Activated CD4-positive, alpha-beta T cell treated with anti-CD3 and anti-CD28 coated beads, Interleukin-2, amount 10 ng/mL, durations not matched to agents 7 days and 5 days (primary cell): ENCODE measurements at places on chromosomes 13 and 19.

GRCh38 chr13:109869312-109870237, 83.2 kb upstream of the IRS2 start:
- DNase-seq = peak; percentile 17

- no peak for DNase-seq
These were observed at the start of gene VSTM1 for GRCh38 chr19:54063350-54064116. Gene VSTM1 (minus strand): TSS chr19:54063897. CDS start chr19:54063777, 120 bp downstream.

- no peak for DNase-seq
These were observed 19.6 kb upstream of the RAP2A start for GRCh38 chr13:97414392-97414791.

DNA sequence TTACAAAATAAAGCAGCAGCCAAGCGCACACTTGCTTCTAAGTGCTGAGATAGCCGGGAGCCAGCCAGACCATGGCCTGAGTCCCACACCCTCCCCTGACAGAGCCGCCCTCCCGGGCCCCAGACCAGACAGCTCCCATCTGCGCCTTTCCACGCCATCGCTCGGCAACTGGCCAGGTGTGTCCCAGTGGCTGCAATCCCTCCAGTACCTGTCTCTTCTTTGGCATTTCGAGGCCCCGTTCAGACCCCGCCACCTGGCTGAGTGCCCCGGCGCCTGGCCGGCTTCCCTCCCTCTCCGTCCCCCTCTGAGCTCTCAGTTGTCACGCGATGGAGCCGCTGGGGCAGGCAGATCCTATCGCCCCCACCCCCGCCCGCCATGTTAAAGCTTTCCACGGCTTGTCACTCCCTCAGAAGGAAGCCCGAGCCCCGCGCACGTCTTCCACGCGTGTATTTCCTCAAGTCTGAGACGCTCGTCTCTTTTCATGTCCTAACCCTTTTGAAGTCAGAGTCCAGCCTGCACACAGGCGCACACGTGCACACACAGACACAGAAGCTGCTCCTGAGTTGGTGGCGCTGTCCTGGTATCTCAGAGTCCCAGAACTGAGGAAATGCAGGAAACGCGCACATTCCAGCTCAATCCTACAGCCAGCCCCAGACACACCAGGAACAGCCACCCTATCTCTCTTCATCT, 7.9 kb downstream of the MLLT1 start:
- DNase-seq = no peak

- DNase-seq = no peak
These were observed 18.7 kb downstream of the CEBPA start for GRCh38 chr19:33283589-33283988.

DNA sequence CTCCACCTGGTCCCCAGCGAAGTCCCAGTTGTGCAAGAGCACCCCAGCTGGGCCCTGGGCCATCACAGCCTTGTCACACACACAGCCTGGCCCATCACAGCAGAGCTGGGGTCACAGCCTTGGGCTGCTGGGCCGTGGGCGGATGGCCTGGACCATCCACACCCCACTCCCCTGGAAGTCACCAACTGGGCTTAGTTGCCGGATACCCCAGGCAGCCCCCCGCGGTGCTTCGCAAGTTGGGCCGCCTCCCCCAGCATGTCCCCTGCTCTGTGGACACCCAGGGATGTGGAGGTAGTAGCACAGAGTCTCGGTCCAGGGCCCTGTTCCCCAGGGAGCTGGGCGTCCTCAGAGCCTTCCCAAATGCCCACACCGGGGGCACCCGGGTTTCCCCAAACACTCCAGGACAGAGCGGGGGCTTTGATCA, 4.5 kb upstream of the ZNF554 start:
- DNase-seq = no peak

- DNase-seq = no peak
These were observed 5.6 kb upstream of the GPR42 start for GRCh38 chr19:35365303-35365702.

GRCh38 chr13:49629947-49630346, 1.6 kb downstream of the ARL11 start:
- no peak for DNase-seq

- DNase-seq = no peak
These were observed 6.4 kb downstream of the LYL1 start for GRCh38 chr19:13095934-13096927.

DNA sequence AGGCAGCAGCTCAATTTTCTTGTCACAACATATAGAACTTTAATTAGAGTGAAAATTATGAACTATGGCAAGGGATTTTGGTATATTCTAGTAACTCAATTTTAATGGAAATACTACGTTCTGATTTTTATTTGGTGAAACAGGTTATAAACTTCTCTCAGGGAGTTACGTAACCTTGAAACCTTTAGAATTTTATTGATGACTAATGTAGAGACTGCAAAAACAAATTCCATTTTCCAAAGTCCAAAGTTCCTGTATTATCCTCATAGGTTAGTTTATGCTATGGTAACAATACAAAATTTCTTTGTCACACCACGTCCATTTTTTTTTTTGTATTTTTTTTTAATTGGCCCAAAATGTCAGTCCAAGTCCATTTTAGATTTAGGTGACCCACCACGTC, 185.7 kb downstream of the KLF5 start:
- no peak for DNase-seq

DNA sequence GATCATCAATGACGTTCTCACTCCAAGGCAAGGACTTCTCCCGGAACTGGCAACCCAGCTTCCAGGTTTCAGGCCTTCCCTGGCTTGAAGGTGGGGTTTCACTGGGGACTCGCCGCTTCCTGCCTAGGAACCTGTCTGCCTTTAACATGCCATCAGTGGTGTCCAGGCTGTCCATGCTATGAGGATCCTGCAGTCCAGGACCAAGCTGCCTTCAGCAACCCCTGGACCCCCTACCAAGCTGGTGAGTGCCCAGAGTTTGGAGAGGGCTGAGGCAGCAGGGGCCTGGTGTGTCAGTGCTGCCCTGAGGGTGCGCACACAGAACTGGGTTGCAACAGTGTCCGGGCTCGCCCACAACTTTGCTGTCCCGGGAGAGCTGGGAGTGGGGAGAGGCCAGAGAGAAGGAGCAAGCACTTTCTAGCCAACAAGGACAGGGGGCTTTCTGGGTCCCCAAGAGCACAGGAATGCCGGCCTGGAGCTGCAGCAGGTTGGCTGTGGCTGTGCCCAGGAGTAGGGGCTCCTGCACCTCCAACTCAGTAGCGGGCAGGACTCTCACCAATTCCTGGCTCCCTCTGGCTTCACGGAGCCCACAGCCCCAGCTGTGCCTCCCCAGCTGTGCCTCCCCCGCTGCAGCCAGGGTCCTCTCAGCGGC, 1563.2 kb upstream of the MIR17HG start:
- no peak for DNase-seq

DNA sequence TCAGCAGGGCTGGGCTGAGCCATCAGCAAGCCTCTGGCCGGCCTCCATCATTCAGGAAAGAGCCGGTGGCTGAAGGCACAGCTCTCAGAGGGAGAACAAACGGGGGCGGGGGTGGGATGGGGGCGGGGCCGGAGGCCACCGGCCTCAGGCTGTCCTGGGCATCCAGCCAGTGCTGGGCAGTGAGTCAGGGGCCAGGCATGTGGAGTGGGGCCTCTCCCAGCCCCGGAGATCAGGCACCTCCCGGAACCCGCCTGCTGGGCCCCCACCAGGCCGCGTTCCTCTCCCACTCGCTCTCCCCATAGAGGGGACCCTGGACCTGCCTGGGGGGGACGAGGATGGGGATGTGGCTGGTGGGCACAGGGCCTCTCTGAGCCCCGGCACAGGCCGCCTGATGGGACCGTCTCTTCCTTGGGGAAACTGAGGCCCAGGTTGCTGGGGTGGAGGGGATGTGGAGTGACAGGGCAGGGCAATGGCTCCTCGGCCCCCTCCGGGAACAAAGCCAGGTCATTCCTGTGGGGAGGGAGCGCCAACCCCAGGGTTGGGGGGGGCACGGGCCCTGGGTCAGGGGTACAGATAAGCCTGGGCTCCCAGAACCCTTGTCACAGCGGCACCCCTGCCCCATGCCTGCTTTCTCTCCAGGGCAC, 12.9 kb downstream of the SPC24 start:
- no peak for DNase-seq

DNA sequence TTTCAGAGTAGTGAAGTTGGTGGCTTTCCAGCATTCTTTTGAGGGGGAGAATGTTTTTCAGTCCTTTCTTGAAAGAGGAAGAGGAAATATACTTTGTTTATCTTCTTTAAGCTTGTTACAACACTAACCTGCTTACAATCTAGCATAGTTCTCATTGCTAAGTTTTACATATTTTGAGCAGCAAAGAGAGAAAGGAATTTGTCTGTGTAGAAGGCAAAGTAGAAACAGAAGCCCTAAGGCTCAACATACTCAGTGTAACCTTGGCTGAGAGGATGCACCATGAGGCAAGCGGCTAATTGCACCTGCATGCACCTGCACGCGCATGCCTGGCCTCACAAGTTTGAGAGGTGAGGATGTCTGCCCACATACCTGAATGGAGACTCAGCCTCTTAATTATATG, 2.2 kb downstream of the FRY start:
- no peak for DNase-seq

DNA sequence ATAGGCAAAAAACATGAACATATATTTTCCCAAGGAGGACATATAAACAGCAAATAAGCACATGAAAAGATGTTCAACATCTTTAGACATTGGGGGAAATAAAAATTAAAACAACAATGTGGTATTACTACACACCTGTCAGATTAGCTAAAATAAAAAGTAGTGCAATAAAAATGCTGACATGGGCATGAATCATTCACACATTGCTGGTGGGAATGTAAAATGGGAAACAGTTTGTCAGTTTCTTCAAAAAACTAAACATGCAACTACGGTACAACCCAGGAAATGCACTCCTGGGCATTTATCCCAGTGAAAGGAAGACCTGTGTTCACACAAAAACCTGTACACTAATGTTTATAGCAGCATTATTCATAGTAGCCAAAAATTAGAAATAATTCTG, 5.3 kb upstream of the SUCLA2 start:
- no peak for DNase-seq

GRCh38 chr19:28563964-28564921, 648.7 kb downstream of the UQCRFS1 start:
- DNase-seq = no peak

- DNase-seq = no peak
These were observed 262 bp downstream of the COX7A1 start for GRCh38 chr19:36152019-36152351.

DNA sequence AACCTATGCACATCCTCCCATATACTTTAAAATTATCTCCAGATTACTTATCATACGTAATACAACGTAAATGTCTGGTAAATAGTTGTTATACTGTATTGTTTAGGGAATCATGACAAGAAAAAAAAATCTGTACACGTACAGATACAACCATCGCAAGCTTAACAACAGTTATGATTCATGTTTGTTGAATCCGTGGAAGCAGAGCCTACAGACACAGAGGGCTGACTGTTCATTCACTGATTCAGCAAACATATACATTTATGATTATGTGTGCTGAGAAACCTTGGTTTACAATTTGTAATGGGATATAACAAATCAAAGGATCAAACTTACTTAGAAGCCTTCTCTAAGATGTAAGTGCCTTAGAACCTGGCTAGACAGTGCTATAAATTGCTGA, 1.5 kb downstream of the ZNF260 start:
- no peak for DNase-seq

GRCh38 chr13:63696055-63696454, 2280.4 kb upstream of the PCDH20 start:
- DNase-seq = no peak

GRCh38 chr19:42961119-42961518, 24.1 kb upstream of the PSG7 start:
- DNase-seq = no peak

GRCh38 chr19:33811246-33811645, 14.6 kb downstream of the KCTD15 start:
- DNase-seq = no peak

- DNase-seq = no peak
These were observed 1.7 kb upstream of the FAM83E start for GRCh38 chr19:48616491-48617056.

- DNase-seq = no peak
These were observed 12.3 kb downstream of the WDFY2 start for GRCh38 chr13:51596541-51596940.

- DNase-seq = no peak
These were observed 11.3 kb downstream of the LCP1 start for GRCh38 chr13:46170687-46171086.
